ENCODE measurements at places on chromosomes 3 and 15.

- no peak for DNase-seq
Observed at GRCh38 chr15:74258456-74259291, 22.5 kb downstream of the CCDC33 start.

DNA sequence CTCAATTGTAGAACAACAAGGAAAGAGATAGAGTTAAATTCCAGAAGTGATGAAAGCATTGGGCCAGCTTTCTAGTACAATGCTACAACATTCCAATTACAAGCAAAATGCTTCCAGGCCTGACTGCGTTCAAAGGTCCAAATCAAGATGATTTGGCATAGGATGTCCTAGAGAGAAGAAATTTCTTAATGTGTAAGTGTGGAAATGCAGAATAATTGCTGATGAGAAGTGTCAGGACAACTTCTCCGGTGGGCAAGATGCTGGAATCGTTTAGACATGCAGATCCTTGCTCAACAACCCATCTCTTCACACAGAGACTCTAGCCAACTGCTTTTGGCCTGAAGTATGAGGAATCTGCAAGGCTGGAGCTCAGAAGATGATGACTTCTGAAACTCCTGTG is 71.1 kb upstream of the PDZRN3 start:
- no peak for DNase-seq

GRCh38 chr3:171460725-171461524 is 720 bp upstream of the TNIK start:
- peak; percentile 73 for DNase-seq

- no peak for DNase-seq
Observed at GRCh38 chr3:183807209-183807728, 18.1 kb downstream of the MAP6D1 start.

DNA sequence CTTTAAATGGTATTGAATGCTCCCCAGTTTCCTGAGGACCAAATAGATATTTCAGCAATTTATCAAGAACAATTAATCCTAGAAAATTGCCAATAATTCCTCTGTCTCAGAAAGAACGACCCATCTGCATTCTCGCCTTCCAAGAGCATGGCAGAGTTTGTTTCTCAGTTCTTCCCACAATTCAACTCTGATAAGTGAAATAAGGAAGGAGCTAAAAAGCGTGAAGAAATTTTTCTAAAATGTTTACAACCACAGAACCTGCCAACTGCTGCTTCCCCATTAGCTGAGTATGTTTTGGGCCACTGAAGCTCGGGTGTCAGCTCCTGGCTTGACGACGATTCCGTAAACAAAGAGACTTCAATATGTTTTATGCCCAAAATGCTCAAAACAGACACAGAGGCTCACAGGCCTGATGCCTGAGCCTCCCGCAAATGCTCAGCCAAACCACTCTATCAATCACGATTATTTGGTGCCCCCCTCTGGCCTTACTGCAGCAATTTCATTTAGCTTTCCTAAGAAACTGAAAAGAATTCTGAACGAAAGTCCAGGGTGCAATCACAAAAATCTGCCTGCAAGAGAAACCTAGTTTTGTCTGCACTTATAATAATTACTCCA is 259.2 kb upstream of the CCDC54 start:
- peak; percentile 80 for DNase-seq

DNA sequence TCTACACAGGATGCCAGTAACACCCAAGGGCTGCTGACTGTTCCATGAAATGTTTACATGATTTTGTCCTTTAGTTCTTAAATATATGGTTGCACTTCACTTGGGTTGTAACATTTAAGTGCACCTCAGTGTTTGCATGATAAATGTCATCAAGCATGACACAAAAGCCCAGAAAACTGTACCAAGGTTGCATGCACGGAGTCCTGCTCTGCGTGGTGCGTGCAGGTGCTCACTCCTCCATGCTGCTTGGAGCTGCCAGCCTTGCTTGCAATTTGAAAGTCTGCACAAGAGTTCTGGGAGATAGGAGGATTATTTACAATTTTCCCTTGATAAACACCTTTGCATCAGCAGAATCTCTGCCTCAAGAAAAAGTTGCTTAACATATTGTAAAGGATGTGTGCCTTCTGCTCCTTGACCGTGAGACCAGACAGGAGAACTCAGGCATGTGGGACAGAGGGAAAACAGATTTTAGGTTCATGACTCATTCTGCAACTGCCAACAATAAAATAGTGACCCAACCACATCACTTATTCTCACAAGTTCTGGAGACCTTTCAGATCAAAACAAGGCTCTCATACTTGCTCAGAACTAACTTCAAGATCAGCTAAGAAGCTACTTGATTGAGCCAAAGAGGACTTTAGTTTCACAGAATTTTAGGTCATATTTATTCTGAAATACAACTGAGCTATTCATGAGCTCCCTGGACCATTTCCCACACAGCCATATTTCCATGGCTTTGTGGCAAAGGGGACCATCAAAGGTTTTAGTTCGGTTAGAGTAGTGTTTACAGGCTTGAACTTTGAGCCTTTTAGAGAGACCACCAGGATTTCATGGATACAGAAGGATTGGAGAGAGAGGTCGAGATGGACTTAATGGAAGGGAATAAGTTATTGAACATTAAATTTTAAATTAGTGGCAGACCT is 128.4 kb upstream of the ZBED2 start:
- DNase-seq: no peak

DNA sequence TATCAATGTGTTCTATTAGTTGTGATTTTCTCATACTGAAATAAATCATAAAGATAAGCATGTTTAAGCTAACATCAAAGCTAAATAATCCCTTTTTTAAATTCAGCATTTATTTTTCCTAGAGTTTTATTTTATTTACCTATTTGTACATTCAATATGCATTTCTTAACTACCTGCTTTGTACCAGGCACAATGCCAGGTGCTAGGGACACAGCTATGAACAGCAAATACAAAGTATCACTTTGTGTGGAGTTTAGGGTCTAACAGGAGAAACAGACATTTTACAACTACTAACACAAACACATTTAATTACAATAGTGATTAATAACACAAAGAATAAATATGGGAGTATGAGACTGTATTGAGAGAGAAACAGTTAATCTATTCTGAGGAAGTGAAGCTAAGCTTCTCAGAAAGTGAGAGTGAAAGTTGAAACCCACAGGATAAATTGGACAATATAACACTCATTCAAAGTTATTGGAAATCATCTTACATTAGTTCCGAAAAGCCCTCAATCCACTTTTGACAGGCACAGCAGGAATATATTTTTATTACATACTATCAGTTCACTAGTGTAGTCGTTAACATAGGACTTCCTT is 159.6 kb downstream of the GBE1 start:
- DNase-seq: no peak

GRCh38 chr3:66113542-66113941 is 74.8 kb upstream of the MAGI1 start:
- DNase-seq: no peak

DNA sequence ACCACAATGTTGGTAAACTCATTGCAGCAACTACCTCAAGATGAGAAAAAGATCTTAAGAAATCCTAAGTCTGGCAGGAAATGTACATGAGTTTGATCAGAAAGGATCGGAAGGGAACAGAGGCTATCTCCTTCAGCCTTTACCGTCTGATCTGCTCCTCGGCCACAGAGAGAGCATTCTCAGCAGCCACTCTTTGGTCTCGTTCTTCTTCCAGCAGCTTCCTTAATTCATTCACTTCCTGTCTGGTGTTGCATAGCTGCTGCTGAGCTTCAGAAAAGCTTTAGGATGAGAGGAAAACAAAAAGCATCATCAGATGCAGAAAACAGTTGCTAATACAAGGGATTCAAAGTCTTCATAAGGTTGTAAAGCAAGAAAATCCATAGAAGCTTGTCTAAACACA is 6.6 kb upstream of the HCLS1 start:
- no peak for DNase-seq

DNA sequence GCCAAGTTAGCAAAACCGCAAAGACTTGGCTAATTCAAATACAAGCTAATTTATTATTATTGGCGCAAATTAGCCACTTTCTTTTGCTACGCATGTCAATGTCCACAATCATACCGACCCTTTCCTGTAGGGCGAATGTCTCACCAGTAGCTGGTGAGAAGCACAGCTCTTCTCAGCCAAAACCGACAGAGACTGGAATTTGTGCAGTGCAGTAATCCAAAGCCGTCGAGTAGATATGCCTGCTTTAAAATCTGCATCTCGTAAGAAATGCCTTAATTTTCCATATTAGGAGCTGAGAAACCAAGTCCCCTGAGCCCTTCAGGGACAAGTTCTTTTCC is 614 bp upstream of the MINDY2 start:
- no peak for DNase-seq

- no peak for DNase-seq
Observed at GRCh38 chr15:79053894-79054293, 36.7 kb downstream of the RASGRF1 start.

DNA sequence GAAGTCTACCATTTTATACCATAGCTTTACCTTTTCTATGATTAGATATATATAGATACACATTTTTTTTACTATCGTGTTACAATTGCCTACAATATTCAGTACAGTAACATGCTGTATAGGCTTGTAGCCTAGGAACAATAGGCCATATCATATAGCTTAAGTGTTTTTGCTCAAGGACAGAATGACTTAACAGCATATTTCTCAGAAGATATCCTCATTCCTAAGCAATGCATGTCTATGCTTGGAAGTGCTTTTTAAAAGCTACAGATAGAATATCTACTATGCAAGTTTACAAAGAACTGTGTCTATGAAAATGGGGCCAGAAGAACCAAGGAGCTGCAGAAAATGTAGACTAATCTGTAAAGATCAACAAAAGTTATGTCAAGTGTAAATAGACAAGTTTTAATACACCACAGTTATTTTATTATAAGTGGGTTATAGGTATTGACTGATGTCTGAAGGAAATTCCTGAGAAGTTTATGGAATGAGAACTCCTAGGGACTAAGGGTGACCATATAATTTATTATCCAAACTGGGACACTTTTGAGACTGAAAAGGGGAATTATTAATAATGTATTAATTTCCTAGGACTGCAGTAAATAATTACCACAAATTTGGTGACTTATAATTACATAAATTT is 138.7 kb upstream of the TGFBR2 start:
- no peak for DNase-seq

DNA sequence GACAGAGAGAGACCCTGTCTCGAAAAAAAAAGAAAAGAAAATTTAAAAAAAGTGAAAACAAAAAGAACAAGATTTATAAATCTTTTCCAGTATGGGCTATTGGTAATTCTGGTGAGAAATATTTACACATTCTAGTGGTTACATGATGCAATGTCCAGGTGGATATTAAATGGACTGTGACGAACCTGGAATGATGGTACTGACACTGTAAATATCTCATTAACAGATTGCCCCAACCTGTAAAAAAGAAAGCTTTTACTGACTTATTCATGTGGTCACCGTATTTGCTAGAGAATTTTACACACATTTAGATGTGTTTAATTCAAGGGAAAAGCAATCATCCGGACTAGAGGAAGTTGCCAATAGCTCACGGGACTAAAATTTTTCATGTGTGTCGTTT is 162.1 kb upstream of the LRIG1 start:
- DNase-seq: no peak

DNA sequence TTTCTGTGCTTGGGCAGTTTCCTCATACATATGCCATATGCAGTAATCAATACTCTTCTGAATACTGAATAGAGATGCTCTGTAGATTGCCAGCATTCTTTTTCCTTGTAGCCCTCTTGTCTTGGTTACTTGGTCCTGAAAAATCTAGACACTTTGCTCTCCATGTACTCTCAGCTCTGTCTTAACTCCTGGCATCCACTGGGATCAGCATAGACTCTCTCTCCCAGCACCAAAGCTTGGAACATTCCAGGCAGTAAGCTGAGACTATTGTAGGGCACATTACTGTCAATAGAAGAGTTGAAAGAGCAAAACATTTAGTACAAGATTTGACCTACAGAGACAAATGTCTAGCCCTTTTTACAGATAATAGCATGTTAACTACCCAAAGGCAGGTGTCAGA is 1100.3 kb downstream of the TBL1XR1 start:
- no peak for DNase-seq

DNA sequence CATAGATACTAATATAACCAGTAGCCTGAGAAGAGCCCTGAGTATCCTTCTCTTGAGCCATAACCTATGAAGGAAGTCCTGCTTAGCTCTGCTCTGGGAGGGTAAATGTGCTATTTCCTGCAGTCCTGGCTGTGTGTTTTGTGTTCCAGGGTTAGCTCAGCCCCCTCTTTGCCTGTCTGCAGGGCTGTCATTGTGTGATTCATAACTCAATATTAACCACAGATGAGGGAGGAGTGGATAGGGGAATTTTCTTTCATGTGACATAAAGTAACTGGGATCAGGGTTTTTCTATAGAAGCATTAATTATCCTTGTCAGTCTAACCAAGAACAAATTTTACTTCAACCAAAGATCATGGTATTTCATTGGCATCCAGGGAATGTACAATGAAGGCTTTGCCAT is 183.3 kb upstream of the ZBTB20 start:
- no peak for DNase-seq

- DNase-seq: no peak
Observed at GRCh38 chr15:93027413-93027812, 61.6 kb downstream of the RGMA start.

- no peak for DNase-seq
Observed at GRCh38 chr15:73331991-73332925, 36.5 kb downstream of the HCN4 start.

GRCh38 chr3:105284876-105285275 is 81.8 kb upstream of the ALCAM start:
- DNase-seq: no peak

- peak; percentile 11 for DNase-seq
Observed at GRCh38 chr15:66477011-66477410, 20.6 kb downstream of the SNAPC5 start.

DNA sequence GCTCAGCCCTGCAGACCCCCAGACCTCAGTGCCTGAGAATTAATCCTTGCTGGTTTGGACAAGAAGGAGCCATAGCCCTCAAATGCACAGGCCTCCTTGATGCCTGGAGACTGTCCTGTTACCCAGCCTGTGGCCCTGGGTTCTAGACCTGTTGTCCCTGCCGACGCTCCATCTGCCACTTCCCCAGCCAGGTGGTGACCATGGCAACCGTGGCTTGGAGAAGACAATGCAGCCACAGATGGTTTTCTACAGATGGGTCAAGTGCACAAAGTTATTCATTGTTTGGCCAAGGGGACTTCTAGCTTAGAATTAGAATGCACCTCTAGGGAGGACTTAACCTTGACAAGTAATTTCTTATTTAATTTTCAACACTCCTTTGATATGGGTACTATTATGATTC is 297.1 kb downstream of the UACA start:
- no peak for DNase-seq

DNA sequence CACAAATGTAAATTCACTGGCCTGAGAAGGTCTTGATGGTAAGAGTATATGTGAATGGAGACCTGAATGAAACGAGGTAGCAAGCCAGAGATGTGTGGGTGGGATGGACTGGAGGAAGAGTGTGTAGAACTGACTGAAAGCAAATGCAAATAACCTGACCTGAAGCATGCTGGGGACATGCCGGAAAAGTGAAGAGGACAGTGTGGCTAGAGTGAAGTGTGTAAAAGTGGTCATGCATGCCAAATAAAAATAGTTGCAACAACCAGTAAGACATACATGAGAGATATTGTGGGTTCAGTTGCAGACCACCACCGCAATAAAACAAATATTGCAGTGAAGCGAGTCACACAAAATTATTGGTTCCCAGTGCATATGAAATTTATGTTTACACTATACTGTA is 82.3 kb downstream of the LPP start:
- no peak for DNase-seq
